ENCODE measurements at places on chromosomes 7 and 10. TPM values are rescaled to one million over a fixed set of nuclear protein-coding genes. Genes with fewer than 3 reads are reported as not detected.

GRCh38 chr10:64519427-64519826 is 998.2 kb downstream of the REEP3 start:
- DNase-seq: no peak

DNA sequence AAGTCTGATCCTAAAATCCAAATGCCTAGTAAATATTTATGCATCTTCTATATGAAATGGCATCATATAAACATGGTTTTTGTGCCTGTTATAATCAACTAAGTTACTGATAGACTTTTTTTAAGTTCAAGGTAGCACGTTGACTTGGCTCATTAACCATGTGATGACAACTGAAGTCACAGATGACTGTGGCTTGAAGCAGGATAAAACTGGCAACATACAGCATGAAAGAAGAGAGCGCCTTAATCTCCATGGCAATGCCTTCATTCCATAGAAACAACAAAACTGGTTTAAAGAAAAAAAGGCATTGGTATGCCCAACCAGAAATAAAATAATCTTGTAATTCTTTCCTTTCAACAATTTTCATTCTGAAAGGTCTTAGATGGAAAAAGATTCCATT is 188.9 kb upstream of the CDK1 start:
- DNase-seq: no peak

- peak; percentile 1 for DNase-seq
Measured at GRCh38 chr7:104096683-104097082, 107.2 kb upstream of the RELN start.

- no peak for DNase-seq
Measured at GRCh38 chr7:99126921-99127553, 16.9 kb downstream of the SMURF1 start.

DNA sequence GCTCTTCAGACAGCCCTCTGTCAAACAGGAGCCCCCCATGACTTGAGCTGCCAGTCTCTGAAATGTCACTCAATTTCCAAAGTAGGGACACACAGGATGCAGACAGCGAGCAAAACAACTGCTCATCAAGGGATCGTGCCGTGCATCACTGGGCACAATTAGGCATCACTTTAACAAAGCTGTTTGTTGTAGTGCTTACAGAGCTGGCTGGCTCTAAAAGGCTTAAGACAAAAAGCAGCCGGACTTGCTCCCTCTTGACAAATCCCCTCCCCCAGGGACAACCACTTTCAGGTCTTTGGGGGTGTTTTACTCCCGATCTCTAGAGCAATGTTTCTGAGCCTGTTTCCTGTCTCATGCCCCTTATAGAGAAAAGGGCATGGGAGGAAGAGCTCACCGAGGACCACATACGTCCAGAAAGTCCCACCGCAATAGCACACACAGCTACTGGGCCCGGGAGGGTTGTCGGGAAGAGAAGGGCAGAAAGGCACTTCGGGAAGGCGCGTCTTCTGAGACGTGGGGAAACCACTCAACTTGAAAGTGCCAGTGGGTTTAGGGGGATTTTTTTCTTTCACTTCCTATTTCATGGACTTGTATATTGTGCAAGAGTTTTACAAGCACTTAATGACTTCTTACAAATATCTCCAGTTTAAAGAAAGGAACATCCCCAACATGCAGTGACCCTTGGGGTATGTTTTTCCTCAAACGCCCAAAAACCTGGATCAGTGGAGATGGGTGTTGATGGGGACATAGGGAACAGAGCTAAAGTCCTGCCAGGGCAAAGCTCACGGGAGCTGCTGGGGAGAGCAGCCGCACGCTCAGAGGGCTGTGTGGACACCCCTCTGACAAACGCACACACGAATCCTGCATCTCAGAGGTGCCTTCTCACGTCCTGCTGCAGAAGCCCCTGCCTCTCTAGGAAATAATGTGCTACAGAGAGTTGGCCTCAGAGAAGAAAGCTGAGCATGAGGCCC is 27.1 kb downstream of the LRRC20 start:
- peak; percentile 39 for DNase-seq

- DNase-seq: no peak
Measured at GRCh38 chr10:359093-359492, 223.8 kb downstream of the ZMYND11 start.

CLRN3 gene
- not detected for total RNA-seq
